ENCODE measurements at places on chromosomes 1 and 21.

DNA sequence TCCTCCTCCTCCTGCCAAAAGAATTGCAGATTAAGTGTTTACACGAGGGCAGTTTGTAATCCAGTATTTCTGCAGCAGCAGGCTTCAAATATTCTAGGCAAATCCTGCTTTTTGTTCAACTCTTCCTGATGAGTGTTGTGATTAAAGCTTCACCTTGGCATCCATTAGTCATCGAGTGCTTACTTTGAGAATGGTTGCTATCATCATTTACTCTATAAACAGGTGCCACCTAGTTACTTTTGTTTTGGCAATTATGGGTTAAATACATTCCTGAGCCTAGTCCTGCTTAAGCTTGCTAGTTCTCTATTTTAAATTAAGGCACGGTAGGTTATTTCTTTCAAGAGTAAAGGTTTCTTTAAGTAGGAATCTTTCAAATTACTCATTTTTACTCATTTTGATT is 20.3 kb downstream of the PDC start:
- no peak for DNase-seq

DNA sequence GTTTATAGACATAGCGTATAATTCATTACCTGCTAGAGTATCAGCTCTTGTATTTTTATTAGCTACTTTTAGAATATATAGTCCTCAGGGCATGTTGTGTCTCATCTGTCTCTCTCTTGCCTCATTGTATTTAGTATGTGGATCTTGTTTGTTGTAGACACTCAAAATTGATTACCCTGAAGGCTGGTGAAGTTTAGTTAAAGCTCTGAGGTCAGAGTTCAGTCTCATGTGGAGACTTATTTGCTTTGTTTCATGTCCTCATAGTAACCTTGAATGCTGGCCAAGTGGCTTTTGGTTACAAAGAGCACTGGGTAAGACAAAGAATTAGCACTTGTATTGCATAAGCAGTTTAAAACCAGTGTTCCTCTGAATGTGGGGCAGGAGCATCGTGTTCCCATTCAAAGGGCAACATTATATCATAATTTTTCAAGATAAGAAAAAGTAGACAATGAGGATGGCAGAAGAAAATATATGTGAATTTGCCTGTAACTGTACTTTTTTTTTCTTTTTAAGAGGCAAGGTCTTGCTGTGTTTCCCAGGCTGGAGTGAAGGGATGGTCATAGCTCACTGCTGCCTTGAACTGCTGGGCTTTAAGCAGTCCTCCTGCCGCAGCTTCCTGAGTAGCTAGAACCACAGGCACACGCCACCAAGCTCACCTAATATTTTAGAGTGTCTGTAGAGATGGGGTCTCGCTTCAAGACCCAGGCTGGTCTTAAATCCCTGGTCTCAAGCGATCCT is 17.4 kb downstream of the CNST start:
- DNase-seq, result no peak

- no peak for DNase-seq
These were observed 23.7 kb upstream of the PEX19 start for GRCh38 chr1:160308451-160309184.

DNA sequence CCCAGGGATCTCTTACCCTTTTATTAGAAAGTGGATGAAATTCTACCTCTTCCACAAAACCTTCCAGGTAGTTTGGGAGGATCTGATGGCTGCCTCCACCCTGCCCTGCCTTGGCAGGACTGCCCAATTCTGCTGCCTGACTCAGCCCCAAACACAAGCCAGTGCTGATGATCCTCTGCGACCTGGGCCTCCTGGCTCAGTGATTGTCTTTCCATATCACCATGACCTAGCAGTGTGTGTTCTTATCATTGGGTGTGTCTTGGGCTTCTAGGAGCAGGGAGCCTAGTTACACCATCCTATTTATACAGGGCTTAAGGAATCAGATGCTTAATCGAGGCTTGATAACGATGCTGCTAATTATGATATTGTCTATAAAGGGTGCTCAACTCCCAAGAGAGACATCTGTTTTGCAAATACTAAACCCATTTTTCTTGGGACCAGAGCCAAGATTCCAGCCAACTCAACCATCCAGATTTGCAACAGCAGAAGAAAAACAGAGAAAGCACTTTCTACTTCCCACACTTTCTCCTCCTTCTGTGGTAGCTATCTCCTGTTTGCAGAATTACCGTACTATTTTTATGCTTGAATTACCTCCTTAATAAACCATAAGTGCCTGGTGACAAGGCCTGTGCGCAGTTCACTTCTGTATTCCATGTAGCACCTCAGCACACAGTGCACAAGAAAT is 36.5 kb upstream of the KIF21B start:
- DNase-seq, result no peak

- no peak for DNase-seq
These were observed 17.4 kb upstream of the USP24 start for GRCh38 chr1:55232448-55233144.

GRCh38 chr1:248821101-248821500 is 4.6 kb downstream of the SH3BP5L start:
- DNase-seq, result peak; percentile 64

- DNase-seq, result no peak
These were observed 36.0 kb downstream of the NUAK2 start for GRCh38 chr1:205285381-205286101.

- DNase-seq, result no peak
These were observed 159.7 kb upstream of the DSCAM start for GRCh38 chr21:41006636-41007035.

GRCh38 chr1:39132505-39133339 is 71.8 kb upstream of the MACF1 start:
- DNase-seq, result no peak

- DNase-seq, result no peak
These were observed 341.3 kb downstream of the DSCAM start for GRCh38 chr21:40505681-40506080.

- no peak for DNase-seq
These were observed 61.3 kb upstream of the CACYBP start for GRCh38 chr1:174938281-174939007.

DNA sequence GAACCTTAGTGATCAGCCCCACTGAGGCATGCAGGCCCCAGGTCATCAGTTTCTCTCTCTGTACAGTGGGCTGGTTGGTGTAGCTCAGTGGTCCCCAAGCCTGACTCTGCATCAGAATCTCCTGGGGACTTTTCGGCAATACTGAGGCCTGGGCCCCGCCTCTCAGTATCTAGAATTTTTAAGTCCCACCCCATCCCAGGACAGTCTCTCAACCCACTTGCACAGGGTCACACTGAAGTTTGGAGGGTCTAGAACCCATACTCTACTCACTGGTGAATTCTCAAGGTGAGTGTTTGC is 216.4 kb downstream of the MATN1 start:
- DNase-seq, result no peak

DNA sequence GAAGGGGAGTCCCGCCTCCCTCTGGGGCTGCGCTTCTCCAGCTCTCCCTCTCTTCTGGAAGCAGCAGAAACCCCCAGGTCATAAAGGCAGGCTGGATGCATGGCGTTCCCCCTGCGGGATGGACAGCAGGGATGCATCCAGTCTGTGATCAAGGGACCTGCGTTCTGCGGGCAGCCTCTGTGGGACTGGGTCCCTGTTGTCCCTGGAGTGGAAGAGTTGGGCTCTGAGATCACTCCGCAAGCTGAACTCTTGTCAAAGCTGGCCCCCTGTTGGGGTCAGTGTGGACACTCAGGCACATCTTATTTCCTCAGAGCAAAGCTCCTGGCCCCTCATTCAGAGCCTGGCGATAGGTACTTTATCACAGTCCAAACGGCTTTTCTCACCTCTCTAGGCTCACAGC is 341.2 kb downstream of the PTPRU start:
- no peak for DNase-seq

GRCh38 chr1:55289042-55289441 is 73.9 kb upstream of the USP24 start:
- DNase-seq, result no peak

DNA sequence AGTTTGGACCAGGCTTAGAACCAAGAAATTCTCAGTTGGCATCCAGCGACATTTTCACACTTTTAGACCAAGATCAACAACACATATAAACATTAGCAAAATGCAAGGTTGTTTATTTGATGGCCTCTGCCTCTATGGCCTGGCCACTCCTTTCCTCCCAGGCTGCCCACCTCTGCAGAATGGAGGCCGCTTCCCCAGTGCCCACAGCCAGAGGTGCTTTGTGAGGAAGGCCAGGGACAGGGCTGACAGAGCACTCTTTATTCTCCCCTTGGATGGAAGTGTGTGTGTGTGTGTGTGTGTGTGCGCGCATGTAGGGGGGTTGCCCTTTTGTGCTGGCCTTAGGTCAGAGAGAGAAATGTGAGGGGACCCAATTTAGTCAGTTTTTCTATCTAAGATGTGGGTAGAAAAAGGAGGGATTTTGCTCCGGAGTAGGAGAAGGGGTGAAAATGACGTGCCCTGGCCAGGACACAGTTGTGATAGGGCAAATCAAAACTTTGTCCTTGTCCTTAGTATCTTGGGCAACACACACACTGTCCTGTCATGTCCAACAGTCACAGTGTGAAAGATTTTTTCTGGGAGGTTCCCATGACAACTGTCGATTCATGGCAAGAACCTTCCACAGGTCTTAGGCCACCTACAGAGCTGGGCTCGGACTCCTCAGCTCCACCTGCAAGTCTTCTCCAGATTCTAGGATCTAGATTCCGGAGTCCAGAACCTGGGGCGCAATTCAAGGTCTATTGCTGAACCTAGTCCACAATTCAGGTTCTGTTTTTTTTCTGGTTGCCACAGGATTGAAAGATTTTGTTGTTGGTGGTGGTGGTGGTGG is 104.9 kb upstream of the SLC2A1 start:
- no peak for DNase-seq

- no peak for DNase-seq
These were observed 52.0 kb downstream of the HLCS start for GRCh38 chr21:36914244-36915013.

- DNase-seq, result no peak
These were observed 1.2 kb downstream of the CAMSAP2 start for GRCh38 chr1:200739702-200740570.

DNA sequence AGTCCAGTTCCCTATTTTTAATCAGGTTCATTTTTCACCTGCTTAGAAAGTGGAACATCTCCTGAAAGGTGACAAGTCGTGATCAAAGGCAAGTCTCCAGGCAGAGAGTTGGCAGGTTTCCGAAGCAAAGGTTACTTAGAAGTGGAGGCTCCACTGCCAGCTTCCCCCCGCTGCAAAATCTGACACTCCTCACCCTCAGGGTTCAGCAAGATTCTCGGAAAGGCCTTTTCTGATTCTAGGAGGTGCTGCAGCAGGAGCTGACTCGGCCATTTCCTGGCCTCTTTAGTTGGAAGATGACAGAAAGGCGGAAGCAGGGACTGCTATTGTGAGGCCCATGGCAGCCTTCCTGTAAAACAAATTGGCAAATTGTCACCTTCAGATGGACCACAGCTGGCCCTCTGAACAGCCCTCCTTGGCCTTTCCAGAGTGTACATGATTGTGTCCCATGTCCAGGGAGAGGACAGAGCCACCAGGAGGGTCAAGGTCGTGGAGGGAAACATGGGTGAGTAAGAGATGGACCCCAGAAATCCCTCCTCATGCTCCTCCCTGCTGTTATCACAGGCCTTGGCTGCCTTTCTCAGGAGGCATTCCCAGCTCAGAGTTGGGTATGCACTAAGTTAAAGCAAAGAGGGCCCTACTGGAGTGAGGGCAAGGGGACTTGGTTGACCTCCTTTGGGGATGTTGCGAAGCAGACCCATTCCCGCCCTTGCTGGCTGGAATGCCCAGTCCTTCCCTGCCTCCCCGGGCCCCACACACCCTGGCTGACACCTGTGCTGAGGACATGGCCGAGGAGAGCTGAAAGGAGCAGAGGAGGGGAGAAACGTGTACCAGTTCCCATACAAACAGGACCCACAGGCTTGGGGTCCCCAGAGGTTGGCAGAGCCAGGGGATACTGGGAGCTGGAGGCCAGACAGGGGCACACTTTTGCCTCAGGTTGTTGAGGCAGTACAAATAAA is 115.5 kb upstream of the IRF2BP2 start:
- DNase-seq, result no peak

DNA sequence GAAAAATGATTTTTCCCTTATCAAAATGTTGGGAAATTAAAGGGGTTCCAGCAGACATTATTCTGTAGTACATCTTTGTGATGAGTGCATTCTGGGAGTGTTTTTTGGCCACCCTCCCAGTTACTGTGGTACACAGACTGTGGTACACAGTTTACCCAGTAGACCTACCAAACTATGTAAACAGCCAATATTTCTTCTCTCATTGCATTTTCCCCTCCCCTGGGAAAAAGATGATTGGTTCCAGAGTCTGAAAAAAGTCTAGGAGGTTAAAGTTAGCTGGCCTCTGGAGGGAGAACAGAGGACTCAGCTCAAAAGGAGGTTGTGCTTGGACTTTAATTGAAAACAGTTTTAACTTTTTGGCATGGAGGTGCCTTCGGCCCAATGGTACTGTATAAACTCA is 42.5 kb downstream of the PGM1 start:
- DNase-seq, result no peak

- DNase-seq, result no peak
These were observed 7.2 kb downstream of the SZRD1 start for GRCh38 chr1:16374266-16374665.

DNA sequence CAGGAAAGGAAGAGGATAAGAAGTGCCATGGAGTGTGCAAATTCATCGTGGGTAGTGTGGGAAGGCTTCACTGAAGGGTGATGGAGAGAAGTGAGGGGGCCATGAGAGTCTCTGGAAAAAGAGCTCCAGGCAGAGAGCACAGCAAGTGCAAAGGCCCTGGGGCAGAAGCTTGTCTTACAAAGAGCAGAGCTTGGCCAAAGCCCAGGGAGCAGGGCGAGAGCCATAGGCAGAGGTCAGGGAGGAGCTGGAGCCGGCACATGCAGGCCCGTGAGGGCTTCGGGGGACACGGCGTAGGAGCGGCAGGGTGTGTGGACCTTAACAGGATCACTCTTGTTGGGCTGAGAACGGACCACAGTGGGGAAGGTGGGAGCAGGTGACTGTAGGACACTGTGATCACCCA is 83.7 kb upstream of the EDN2 start:
- no peak for DNase-seq

- DNase-seq, result no peak
These were observed 38.8 kb downstream of the EGLN1 start for GRCh38 chr1:231383159-231383860.

- no peak for DNase-seq
These were observed at the start of gene USH2A for GRCh38 chr1:216422821-216423520. USH2A (minus strand) TSS chr1:216423448; CDS start chr1:216422336, 1,112 bp downstream.

DNA sequence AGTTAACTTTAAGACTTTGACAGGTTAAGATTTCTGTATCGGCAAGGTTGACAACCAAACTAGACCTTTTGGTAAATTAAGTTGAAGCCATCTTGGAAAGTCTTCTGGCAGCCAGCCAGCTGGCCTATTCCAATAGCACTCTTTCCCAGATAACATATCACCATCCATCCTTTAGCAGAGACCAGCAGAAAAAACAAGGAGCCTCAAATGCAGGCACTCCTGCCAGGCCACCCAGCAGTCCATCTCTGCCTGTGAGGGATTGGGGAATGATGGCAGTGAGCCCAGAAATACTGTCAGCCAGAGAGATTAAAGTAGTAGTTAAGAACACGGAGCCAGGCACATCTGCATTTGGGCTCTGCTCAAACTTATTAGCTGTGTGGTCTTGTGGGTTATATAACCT is 19.4 kb downstream of the ZBTB40 start:
- no peak for DNase-seq

DNA sequence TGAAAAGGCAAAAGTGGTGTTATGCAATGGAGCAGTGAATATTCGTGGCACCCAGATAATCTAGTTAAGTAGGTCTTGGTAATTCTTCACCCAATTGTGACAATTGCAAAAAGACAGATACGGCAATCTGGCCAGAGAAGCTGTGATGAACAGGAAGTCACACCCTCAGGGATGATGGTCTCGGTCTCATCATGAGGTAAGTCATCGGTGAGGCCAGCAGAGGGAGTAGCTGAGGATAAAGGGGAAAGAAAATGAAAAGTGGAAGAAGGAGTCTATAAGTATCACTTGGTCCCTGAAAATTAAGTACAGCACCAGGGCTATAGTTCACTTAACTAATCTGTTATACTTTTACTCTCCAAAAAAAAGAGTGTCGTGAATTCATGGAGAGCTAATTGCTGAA is 258.8 kb upstream of the NCAM2 start:
- no peak for DNase-seq
